ENCODE measurements at places on chromosomes 5 and 9.

DNA sequence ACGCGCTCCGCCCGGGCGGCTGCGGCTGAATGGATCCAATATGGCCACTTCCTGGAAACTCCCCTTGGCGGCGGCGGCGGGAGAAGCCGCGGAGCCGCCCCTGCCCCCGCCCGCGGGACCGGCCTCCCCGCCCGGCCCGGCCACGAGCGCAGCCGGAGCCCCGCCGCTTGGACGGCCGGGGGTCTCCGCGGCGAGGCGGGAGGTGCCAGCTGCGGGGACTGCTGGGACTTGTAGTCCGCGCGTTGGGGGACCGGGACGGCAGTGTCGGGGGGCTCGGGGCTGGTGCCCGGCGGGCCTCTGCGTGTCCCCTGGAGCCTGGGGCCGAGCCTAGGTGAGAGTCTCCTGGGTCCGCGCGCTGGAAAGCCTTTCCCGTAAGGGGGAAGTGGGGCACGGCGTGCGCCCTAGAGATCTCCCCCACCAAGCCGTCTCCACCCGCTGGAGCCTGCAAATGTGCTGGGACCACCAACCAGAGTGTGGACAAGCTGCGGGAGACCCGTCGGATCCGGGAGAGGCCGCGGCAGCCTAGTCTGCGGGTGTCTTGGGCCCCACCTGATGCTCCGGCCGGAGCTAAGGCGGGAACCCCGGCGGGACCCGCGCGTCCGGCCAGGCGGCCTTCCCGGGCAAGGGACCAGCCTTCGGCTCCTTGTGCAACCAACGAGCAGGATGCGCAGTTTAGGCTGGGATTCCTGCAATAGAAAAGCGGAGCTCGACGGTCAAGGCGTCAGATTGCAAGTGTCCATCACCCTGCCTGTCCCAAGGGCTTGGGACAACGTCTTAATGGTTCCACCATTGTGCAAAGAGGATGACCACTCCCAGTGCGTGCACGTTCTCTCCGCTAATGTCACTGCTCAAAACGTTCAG lies at the start of gene SEPTIN8:
SEPTIN8 (minus strand) TSS at position 31 of the 861 bp plus-strand sequence. CDS start 102 bp downstream, outside the sequence.
- DNase-seq: no peak

GRCh38 chr5:28344836-28345433 lies 1306.5 kb upstream of the CDH9 start:
- DNase-seq: no peak

DNA sequence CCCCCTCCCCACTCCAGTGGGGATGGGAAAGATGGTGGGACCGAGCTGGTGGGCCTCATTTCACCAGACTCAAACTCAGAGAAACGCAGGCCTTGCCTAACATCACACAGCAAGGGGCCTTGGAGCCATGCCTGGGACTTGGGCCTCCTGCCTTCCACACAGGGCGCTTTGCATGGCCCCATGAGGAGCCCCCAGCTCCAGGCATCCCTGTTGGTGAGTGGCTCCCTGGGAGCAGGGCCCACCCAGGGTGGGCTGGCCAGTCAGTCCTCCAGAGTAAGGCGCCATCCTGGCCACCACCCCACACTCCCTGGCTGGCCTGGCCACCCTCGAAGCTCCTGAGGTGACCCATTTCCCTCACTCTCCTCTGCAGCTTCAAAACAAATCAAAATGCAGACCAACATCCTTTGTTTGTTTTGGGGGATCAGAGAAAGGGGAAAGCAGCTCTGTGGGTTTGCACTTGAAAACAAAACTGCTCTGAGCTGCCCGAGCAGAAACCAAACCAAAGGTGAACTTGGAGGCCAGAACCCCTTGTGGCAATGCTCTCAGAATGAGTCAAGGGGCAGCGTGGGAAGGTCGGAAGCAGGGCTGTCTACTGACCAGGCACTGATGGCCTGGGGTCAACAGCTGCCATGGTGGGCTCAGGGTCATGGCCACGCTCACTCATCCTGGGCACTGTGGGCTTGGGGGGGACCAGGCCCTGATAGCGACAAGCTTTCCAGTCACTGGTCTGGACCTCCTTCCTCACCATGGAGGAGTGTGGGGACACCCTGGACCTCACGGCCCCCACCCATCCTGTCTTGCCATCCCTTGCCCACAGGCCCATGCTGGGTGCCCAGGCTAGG lies 37.0 kb upstream of the VDAC1 start:
- no peak for DNase-seq

DNA sequence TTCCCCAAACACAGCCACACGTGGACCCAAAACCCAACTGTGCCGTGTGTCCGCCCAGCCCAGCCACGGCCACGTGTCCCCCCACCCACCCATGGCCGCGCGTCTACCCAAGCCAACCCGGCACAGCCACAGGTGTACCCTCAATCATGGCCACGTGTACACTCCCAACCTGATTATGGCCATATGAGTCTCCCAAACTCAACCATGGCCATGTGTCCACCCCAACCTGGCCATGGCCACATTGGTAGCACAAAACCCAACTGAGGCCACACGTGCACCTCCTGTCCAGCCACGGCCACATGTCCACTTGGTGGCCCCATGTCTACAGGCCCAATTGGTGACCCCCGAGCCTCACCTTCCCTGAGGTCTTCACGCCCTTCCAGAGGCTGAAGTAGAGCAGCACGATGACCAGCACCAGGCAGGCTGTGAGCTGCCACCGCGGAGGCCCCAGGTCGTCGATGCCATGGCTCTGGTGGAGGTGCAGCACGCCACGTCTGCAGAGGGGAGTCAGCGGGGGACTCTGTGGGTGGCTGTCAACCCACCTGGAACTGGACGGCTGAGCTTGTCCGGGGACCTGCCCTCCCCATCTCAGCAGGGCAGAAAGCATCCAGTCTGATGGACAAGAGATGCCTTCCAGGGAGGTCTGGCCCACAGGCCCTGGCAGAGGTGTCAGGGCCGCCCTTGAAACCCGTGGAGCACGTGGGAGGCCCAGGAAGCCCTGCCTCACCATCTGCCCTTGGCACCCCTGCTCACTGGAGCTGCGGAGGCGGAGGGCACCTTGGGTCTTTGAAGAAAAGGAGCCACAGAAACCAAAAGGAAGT lies 23.5 kb downstream of the SLC6A3 start:
- no peak for DNase-seq

GRCh38 chr9:131180454-131180853 lies 55.1 kb downstream of the NUP214 start:
- DNase-seq: no peak

DNA sequence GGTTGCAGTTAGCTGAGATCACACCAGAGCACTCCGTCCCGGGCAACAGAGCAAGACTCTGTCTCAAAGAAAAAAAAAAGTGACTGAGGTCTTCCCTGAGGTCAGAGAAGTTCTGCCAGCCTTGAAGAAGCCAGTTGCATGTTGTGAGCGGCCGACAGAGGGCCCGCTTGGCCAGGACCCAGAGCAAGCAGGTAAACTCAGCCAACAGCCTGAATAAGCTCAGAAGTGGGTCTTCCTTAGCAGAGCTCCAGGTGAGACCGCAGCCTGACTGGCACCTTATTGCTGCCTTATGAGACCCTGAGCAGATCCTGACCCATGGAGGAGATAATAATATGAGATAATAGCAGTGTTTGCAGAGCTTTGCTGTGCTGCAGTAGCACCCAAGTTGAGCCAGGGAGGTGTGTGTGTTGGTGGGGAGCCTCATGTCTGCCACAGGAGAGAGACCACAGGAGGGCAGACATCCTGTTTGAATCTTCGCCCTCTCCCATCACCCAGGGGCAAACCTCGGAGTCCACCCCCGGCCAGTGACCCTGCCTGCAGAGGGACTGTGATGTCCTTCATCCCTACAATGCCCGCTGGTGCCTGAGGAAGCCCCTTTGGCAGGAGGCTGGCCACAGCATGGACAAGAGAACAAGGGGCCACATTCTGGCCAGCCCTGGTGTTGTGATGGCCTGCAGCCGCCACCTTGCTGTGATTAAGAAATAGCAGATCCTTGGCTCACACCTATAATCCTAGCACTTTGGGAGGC lies 10.8 kb upstream of the BARX1 start:
- DNase-seq: no peak

GRCh38 chr9:12414514-12414913 lies 278.7 kb upstream of the TYRP1 start:
- no peak for DNase-seq

DNA sequence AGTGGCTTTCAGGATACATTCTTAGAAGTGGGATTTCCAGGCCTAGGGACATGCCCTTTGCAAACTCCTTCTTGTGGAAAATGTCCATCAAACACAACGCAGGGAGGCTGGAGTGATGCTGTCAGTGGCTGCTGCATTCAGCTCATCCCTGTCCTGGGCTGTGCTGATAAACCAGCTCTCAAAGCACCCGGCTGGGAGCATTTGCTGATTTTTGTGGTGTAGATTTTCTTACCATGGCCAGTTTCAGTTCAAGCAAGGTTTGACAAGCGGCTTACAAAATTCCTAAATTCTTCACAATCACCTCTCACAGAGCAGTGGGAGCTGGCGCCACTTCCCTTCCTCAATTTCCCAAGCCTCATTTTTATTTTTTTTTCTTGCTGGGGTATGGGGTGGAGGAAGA lies 28.2 kb downstream of the FAM163B start:
- no peak for DNase-seq

DNA sequence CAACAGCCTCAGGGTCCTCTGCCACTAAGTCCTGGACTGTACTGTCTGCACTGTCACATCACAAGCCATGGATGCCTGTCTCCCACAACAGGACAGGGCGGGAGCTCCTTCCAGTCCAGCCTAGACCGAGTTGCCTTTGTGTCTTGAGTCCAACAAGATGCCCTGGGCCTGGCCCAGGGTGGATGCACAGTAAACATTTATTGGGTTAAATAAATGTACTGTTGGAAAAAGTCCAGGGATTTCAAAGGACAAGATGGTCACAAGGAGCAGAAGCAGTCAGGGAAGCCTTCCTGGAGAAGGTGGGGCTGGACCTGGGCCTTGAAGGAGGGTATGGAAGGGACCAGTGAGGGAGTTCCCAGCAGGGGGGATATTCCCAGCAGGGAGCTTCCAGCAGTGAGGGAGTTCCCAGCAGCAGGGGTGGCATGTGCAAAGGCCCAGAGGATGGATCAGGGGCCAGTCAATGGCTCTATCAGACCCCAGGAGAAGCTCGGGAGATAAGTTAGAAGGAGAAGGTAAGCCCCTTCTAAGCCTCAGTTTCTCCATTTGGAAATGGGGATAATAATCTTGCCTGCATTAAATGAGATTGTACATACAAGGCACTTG lies 72.7 kb upstream of the NEURL1B start:
- no peak for DNase-seq

GRCh38 chr9:9557804-9558334 lies 1054.9 kb downstream of the PTPRD start:
- DNase-seq: no peak

Measured in stimulated activated CD4-positive, alpha-beta T cell treated with anti-CD3 and anti-CD28 coated beads, Interleukin-1b, Interleukin-23, amount 100 ng/mL, for 1 hour (primary cell).